GM13976 (cell line): ENCODE measurements at places on chromosomes 2 and 18.

DNA sequence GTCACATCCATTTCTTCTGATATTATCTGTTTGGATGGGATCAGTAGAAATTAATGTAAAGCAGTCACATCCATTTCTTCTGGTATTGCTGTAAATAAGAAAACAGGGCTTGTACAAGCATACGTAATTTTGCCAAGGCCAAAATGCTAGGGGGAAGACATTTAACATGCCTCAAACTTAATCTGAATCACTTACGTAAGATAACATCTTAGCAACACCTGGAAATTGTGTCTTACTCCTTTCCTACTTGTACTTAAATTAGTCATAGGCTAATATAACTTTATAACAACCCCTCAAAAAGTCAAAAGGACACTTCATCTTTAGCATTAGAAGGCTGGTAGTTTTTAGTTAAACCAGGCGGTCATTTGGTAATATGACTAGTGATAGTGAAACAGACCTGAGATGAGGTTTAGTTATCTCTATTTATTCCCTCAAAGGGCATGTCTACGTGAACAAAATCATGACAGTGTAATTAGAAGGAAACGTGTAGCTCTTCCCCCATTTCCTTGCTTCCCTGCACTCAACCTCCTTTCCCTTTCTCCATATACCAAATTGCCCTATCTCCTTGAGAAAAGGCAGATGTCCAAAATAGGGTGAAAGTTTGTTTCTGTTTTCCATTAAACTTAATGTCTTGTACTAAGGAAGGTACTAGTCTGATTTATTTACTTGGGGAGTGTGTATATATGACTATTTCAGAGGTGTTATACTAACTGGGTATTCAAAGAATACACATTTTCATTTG is 99.3 kb upstream of the FZD5 start:
- no peak for DNase-seq

- DNase-seq = no peak
Measured at GRCh38 chr2:203808046-203808750, 59.4 kb upstream of the CTLA4 start.

DNA sequence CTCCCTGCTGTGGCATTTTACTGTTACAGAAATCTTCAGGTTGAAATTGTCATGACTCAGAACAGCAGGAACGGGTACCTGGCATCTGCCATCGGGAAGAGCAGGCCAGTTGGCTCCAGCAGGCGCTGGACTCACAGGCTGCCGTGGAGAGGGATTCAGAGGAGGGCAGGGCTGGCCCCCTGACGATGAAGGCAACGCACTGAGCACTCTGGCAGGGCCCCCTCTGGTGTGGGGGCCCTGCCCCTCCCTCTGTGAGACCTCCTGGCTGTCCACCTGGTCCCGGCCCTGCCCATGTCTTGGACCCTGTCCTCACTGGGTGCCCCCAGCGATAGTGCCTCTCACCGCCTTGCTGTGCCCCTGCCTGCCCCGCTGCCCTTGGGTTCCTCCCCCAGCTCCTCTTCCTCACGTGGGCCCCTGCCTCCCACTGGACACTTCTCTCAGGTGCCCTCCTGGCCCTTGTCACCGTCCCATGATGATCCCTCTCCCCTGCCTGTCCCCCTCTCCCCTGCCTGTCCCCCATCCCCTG is 23.3 kb upstream of the ALLC start:
- DNase-seq = no peak

- DNase-seq = no peak
Measured at GRCh38 chr18:63700501-63700900, 2.3 kb upstream of the SERPINB11 start.

DNA sequence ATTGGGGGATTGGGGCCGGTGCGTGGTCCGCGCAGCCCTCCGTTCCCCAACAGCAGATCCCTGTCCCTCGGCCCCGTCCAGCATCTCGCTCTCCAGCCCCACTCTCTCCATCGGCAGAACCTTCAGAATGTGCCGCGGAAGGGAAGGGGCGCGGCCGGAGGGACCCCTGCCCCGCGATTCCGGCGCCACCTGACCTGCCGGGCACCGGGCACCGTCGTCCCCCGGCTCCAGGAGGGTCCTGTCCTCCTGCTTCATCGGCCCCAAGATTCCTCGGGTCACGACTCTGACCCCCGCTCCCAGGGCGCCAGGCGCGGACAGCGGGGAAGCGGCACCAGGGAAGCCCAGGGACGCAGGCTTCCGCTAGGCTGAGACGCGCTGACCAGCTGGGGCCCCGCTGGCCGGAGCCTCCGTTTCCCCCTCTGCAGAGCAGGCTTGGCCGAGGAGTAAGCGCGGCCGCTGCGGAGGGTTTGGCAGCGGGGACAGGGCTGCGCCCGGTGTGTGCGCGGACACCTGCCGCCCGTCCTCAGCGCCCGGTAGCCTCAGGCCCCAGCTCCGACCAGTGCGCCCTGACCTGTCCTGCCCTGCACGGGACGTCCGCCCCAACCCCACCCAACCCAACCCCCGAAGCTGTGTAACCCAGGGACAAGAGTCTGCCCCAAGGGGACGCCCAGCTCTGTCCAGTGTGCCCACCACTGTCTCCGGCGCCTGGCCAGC is 16.8 kb upstream of the BOK start:
- peak; percentile 36 for DNase-seq

GRCh38 chr2:121338281-121338680 is 53.3 kb upstream of the TFCP2L1 start:
- no peak for DNase-seq

- DNase-seq = no peak
Measured at GRCh38 chr18:53753601-53754000, 470.9 kb downstream of the MBD2 start.

DNA sequence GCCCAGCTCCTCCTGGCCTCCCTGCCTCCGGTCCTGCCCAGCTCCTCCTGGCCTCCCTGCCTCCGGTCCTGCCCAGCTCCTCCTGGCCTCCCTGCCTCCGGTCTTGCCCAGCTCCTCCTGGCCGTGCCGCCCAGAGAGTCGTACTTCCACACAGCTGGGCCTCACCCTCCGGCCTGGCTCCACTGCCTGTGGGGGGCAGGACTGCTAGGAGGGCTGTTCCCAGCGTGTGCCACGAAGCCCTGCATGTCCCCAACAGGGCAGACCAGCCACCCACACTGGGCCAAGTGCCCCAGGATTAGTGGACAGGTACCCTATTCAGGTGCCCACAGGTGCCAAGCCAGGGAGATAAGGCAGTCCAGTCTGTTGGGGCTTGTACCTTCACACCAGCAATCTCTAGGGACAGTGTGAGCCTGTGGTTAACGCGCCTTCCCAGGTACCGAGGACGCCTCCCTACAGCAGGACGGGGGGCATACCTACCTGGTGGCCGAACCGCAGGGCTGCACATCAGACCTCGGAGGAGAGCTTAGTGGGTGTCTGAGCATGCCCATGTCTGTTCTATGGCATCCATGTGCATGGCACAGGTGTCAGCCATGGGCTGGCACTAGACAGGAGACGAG is 5.3 kb downstream of the GPC1 start:
- no peak for DNase-seq

DNA sequence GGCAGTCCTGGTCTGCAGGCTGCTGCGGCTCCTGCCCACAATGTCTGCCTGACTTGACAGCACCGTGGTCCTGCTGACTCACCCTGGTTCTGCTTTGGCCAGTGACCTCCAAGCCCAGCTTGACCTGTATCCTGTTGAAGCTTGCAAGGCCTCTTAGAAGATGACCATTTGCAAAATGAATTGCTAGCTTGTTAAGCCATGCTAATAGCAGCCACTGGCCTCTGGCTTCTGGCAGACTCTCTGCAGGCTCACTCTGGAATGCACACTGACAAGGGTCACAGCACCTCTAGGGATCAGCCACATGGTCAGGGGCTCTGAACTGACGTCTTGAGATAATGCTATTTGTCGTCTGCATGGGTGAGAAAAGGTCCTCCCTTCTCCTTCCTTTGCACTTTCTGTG is 25.9 kb downstream of the CNGA3 start:
- DNase-seq = no peak

GRCh38 chr18:68735483-68736343 is 20.8 kb upstream of the TMX3 start:
- DNase-seq = peak; percentile 61

- DNase-seq = no peak
Measured at GRCh38 chr18:79877163-79878091, 74.0 kb downstream of the SLC66A2 start.

- DNase-seq = no peak
Measured at GRCh38 chr2:102103992-102104871, 38.3 kb upstream of the IL1R1 start.

DNA sequence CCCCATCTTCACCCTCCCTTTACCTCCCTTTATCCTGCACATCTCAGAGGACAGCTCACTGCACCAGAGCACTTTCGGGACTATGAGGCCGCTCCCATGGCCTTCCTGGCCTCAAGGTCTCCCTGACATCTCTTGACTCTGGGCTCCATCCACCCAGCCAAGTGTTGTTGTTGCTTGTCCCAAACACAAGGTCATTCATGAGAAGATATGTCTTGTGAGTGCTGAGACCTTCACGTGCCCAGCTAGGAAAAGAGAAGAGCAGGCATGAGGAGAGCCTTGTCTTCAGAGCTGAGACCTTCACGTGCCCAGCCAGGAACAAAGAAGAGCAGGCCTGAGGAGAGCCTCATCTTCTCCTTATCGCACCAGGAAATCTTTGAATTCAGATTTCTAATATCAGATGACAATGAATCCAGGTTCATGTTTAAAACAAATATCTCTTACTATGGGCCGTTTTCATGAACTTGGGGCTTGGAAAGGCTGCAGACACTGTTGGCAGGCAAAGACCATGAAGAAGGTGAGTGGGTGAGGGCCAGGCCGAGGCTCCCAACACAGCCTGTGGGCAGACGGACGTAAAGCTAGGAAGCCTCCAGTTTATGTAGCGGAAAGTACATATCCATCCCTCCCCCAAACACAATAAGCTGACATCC is 256.1 kb downstream of the NDUFA10 start:
- no peak for DNase-seq

DNA sequence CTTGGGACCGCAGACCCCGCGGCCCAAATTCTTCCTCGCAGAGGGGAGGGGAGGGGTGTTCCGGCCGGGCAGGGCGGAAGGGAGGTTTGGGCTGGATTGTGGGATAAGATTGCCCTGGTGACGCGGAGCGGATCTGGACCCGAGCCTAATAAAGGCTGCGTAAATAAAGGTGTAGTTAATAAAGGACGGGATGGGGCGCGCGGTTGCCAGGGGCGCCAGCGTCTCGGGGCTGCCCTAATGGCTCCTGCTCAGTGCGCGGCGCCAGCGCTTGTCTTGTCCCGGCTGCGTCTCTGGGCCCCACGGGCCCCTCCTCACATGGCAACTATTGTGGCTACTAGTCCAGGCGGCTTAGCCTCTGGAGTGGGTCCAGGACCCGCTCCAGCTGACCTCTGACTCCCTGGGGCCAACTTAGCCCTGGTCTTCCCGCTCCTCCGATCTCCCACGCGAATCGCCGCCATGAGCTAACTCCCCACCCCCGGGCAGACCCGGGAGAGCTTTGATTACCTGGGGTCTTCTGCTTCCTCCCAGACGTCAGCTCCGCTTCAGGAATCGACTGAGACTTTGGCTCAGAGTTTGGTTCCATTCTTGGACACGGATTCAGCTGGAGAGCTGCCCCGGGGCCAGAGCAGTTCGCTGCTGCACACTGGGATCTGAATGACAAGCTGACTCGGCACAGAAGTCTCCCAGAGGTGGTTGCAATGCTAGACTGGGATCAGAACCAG is 36.5 kb downstream of the SLC25A52 start:
- DNase-seq = peak; percentile 59

GRCh38 chr2:149808556-149808955 is 221.0 kb upstream of the MMADHC start:
- no peak for DNase-seq

DNA sequence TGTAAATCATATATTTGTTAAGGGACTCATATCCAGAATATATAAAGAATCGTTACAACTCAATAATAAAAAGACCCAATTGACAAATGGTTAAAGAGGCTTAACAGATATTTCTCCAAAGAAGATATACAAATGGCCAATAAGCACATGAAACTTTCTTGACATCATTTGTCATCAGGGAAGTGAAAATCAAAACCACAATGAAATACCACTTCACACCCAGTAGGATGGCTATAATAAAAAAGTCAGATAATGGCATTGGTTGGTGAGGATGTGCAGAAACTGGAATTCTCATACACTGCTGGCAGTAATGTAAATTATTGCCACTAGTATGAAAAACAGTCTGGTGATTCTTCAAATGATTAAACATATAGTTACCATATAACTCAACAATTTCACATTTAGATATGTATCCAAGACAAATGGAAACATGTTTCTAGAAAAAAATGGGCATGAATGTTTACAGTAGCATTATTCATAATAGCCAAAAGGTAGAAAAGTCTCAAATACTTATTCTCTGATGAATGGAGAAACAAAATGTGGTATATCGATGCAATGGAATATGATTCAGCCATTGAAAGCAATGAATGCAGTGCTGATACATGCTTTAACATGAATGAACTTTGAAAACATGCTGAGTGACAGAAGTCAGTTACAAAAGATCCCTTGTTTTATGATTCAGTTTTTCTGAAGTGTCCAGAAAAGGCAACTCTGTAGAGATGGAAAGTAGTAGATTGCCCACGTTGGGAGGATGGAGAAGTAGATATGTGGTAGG is 304.6 kb upstream of the ZEB2 start:
- no peak for DNase-seq

DNA sequence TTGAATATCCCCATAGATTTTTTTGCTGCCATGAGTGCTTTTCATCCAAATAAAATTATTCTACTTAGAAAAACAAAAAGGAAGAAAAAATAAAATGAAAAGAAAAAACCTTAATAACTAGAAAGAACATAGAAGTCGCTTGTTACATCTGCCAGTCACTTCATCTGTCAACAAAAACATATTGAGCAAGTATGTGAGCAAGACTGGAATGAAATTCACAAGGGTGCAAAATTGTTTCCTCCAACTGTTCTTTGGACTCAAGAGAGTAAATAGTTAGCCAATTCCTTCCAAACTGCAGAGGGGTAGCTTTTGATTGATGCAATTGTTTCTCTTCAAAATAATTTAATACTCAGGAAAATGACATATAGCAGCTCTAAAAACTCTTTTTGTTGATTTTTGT is 336.3 kb upstream of the CDH7 start:
- DNase-seq = no peak

DNA sequence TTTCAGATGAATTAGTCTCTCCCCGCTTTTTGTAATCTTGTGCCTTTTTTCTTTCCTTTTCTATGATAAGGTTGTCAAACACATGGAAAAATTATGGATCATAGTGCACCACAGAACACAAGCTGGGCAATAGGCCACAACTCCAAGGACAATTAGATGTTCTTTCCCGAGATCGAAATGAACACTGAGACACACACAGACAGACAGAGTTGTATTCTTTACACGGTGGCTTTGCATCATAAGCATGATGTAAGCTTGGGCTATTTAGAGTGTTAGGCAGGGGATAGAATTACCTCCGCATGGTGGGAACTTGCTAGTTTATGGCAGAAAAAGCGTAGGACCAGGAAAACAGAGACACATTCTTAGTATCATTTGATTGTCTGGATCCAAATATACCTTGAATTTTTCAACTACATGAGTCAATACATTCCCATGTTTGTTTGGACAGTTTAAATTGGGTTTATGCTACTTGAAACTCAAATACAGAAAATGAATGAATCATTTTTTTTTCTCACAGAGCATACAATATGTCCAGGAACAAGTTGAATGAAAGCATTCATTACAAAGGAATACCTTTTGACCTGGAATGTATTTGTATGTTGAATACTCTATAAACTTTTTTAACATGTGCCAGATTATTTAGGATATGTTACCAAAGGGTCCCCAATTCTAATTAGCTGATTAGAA is 1611.5 kb upstream of the TMEFF2 start:
- no peak for DNase-seq

- no peak for DNase-seq
Measured at GRCh38 chr2:181318504-181319280, 138.5 kb upstream of the ITGA4 start.

GRCh38 chr2:9952856-9953503 is 1.5 kb downstream of the GRHL1 start:
- DNase-seq = no peak

- DNase-seq = no peak
Measured at GRCh38 chr2:74702001-74702715, 48.1 kb downstream of the SEMA4F start.
